Muscle of back (tissue), 13 donors: ENCODE measurements at places on chromosomes 13 and 19.

DNA sequence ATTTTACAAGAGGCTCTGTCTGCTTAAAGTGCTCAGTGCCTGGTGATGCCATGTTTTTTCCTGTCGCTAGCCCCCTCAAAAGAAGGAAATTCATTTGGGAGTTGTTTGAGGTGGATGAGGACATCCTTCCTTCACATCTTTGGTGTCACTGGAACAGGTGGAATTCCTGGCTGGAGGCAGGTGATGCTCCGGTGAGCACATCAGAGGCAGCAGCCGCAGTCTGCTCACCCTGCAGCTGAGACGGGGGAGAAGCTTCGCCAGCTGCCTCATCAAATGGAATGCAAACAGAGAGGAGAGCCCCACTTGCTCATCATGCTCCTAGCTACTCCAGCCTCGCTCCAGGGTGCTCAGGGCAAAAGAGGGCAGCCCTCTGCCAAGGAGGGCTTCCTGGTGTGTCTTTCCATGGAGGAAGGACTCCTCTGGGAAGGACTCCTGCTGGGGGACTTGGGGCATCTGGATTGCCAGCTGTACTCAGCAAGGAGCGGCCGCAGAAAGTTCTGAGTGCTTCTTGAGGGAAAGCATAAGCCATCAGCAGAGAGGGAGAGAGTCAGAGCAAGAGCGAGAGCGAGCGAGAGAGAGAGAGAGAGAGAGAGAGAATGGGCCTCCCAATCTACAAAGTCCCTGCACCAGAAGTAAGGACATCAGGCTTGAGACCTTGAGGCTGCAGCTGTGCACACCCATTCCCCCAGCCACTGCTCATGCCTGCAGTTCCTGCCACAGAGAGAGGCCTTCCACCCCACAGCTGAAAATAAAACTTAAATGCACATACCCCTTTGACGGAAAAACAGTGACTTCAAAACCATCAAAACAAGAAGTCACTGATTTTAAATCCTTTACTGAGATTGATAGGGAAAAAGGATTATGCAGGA, 74.3 kb upstream of the UBL3 start:
- DNase-seq: no peak

DNA sequence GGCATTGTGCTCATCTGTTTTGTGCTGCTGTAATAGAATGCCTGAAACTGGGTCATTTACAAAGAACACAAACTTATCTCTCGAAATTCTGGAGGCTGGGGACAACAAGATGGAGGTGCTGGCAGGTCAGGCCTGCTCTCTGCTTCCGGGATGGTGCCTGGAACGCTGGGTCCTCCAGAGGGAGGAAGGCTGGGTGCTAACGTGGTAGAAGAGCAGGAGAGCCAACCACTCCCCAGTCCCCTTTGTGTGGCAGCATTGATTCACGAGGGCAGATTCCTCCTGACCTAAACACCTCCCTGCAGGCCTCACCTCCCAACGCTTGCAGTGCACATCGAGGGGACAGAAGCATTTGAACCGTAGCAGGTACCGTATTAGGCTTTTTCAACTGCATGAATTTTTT, 34.1 kb upstream of the TFDP1 start:
- DNase-seq: no peak

- no peak for DNase-seq
These were observed 656 bp downstream of the ZNF155 start for GRCh38 chr19:43984687-43985000.

GRCh38 chr13:94286581-94286980, 192.9 kb downstream of the DCT start:
- no peak for DNase-seq

DNA sequence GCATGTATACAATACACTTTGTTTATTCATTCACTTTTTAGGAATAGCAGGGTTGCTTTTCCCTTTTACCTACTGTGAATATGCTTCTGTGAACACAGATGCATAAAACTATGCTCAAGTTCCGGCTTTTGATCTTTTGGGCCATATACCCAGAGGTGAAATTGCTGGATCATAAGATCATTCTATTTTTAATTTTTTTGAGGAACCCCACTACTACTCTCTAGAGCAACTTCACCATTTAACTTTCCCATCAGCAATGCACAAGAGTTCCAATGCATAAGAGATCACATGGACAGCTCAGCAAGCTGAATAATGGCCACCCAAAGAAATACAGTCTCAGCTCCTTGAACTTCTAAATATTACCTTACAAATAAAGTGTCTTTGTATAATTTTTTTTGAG, 17.0 kb upstream of the SIGLEC10 start:
- no peak for DNase-seq

- no peak for DNase-seq
These were observed 350.7 kb downstream of the LMO7 start for GRCh38 chr13:75986818-75987217.

- DNase-seq: peak; percentile 80
These were observed 13.7 kb upstream of the GPR183 start for GRCh38 chr13:99320693-99321481.

- DNase-seq: no peak
These were observed 172.4 kb downstream of the VWA8 start for GRCh38 chr13:41788552-41788951.

DNA sequence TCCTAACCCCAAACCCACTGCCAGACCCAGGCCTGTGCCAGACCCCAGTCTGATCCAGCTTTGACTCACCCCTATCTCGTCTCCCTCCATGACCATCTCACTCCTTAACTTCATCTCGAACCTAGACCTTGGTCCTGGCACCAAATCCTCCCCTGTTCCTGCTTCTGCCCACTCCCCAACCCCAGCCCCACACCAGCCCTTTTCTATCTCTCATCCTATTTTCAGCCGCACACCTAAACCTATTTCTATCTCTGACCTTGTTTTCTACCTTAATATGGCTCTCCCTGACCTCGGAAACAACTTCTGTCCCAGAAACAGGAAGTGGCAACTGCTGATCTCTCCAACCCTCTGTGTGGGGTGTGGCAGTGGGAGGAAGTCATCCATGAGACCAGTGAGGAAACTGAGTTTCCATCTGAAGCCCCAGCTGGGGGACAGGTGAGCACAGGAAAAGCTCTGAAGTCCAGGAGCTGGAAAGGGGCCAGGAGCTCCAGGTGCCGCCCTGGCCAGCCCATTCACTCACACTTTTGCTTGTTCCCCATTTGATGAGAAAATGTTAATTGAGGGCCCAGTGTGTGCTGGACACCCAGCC, 13.7 kb downstream of the PTH2 start:
- no peak for DNase-seq

- peak; percentile 75 for DNase-seq
These were observed 28.5 kb downstream of the ZNF266 start for GRCh38 chr19:9406798-9407352.

GRCh38 chr19:4571305-4571917, 11.9 kb upstream of the SEMA6B start:
- DNase-seq: peak; percentile 89

DNA sequence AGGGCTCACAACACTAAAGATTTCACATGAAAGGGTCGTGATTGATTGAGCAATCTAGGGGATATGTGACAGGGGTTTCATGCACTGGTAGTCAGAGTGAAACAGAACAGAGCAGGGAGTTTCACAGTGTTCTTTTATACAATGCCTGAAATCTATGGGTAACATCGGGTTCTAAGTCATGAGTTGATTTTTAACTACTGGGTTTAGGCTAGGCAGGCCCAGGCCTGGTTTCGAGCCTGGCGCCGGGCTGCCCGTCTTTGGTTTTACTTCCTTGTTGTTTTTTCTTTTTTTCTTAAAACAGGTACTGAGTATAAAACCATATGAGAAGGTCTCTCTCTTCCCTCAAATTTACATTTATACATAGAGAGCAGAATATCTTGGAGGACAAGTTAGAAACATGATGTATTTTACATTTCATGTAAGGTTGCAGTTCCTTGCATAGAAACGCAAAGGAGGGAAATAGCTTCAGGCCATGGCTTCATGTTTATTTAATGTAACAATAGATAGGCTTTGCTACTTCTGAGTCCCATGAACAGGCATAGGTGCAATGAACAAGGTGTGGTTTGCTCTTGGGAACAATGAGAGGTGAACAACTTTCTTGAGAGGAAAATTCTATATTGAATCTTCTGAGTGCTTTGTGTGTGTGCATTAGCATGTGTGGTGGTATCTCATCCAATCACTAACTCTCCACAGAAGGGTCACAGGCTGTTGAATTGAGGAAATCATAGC, 128.9 kb upstream of the RXFP2 start:
- no peak for DNase-seq

GRCh38 chr19:29620931-29621351, 14.9 kb downstream of the POP4 start:
- no peak for DNase-seq

DNA sequence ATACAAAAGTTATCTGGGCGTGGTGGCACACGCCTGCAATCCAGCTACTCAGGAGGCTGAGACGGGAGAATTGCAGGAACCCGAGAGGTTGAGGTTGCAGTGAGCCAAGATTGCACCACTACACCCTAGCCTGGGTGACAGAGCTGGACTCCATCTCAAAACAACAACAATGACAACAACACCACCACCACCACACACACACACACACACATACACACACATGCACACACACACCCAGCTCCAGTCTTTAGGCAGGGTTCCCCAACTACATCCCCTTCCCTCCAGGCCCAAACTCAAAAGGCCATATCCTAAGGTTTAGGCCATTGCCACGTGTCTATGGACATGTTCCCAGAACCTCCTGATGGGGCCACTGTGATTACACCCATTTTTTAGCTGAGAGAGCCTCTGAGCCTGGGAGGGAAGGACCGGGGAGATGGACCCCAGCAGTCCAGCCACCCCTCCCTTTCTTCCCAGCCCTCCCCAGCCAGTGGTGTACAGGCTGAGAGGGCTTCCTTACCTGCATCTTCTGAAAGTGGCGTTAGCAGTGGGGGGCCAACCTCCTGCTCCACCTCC, 9.0 kb upstream of the DMWD start:
- DNase-seq: no peak

DNA sequence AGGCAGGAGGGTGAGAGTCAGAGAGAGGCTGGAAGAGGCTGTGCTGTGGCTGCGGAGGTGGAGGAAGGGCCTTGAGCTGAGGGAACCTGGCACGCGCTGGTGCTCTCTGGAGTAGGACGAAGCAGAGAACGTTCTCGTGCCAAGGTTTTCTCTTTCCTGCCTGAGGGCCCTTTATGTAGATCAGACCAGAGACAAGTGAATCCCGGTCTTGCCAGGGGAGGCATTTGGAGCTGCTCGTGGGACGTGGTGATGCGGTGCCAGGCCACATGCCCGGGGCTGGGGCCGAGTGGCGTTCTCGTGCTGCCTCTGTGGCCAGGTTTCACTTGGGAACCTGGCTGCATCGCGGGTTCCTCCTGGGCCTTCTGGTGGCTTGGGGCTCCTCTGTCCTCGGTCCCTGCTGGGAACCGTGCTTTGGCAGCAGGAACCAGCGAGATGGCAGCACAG, 54.2 kb downstream of the KDM4B start:
- no peak for DNase-seq

DNA sequence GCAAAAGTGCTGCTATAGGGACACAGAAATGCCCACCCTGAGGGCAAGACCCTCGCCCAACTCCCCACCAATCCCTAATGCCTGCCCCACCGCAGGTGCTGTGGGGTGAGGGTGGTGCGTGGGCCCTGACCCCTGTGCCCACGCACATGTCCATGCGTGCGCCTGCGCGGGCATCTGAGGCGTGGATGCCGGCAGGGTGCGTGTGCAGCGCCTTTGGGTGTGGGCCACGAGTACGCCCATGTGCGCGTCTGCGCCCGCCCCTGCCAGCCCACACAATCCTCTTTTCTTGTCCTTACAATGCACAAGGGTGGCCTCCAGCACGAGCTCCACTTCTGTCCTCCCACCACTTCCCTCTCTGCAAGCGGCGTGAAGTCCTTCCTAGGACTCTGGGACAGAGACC, 14.3 kb downstream of the FUT6 start:
- no peak for DNase-seq
